ENCODE measurements at places on chromosomes 13 and 19.

DNA sequence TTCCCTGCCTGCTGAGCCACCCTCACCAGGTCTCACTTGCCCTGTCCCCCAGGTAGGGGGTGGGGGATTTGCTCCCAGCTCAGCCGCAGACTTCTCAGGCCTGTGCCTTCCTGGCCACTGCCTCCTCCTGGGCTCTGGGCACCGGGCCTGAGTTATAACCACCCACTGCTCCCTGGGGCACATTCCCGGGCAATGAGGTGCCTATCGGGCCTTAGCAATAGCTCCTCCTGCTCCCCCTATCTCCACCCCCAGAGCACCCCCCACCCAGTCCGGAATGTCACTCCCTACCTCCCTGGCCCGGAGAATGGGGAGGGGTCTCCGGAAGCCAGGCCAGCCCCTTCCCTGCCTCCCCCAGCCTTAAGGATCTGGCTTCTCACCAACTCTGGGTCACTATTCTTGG lies at the start of gene KLK5:
TSS of gene KLK5 (minus strand) at position 129 of the 400 bp plus-strand sequence. CDS start 381 bp downstream, outside the sequence.
- no peak for DNase-seq

DNA sequence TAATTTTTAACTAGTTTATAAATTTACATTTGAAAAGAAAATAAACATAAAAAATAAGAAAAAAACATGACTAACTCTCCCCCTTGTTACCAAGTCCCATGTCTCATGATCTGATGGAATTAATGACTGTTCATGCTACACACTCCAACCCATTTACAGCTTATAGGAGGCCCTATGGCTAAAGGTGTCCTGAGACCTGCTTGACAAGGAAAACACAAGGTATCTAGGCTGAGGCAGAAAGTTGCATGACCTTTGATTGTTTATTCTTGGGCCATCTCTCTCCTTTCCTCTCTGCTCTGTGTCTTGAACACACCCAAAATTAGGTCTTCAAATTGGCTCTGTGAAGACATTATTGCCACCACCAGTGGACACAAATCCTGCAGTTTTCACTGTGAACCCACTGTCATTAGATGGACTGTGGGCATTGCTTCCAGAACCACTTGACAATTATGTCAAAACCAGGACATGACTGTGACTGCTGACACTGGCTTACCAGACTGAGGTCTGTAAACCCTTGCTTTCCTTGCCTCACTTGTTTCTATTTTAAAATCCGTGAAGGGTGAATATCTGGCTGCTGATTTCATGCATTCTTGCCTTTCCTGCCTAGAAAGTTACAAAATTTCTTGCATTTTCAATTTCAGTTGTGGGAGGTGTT lies 386.5 kb upstream of the SPRY2 start:
- no peak for DNase-seq

DNA sequence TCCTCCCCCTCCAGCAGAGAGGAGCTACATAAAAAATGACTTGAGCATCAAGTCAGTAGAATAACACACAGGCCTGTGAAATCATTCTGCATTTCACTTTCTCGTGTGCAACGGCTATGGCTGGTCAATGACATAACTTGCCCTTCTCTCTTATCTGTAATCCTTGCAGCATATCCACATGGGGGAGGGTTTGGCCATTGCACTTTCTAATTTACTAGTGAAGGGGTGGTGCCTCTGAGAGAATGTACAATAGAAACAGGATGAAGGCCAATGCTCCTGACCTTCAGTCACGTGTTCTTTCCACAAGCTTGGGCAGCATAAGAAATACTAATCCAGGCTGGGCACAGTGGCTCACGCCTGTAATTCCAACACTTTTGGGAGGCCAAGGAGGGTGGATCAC lies 641.0 kb upstream of the ARGLU1 start:
- no peak for DNase-seq

DNA sequence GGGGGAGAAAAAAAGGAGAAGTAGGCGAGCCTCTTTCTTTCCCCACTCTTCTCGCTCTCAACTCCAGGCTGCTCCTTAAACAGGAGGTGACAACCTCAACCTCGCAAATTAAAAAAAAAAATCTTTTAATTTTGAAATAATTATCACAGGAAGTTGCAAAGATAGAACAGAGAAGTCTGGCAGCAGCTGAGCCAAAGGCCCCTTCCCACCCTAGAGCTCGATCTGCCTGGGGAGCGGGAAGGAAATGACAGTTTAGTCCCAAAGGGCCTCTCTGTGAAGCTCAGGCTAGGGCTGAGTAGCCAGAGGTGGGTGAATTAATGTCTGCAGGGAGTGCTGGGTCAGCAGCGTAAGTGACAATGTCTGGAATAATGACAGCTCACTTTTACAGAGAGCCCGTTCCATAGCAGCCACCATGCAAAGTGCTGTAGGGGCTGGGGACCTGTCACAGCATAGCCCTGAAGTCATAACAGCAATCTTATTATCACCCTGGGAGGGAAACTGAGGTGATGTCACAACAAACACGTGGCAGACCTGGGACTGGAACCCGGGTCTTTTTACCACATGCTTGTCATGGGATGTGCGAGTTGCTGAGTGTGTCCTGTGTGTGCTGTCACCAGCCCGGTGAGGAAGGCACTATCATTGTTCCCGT lies 8.8 kb upstream of the CD22 start:
- no peak for DNase-seq

DNA sequence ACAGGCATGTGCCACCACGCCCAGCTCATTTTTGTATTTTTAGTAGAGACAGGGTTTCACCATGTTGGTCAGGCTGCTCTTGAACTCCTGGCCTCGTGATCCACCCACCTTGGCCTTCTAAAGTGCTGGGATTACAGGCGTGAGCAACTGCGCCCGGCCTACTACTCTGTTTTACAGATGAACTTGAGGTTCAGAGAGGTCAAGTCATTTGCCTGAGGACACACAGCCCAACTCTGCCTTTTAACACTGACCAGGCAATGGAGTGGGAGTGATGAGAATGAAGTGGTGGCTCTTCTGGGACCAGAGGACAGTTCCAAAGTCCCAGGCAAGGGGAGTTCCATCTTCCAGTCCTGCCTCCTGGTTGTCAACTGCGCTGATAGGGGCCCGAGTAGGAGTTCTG lies 41.4 kb downstream of the CERS4 start:
- DNase-seq, result no peak

GRCh38 chr19:49217382-49217781 lies 59.8 kb downstream of the TRPM4 start:
- DNase-seq, result no peak

- no peak for DNase-seq
Observed at GRCh38 chr19:29800100-29800825, 11.5 kb upstream of the CCNE1 start.
